Stomach (tissue), 19 donors: ENCODE measurements at places on chromosomes 7 and 10. TPM values are rescaled to one million over a fixed set of nuclear protein-coding genes. Genes with fewer than 3 reads are reported as not detected.

Gene HPSE2
- total RNA-seq = 5.5 TPM

Gene RFC2
- 25.0 TPM for total RNA-seq

Gene GCK
- total RNA-seq = not detected

Gene TCAF1
- total RNA-seq = 94.6 TPM

Gene DYNC1I1
- total RNA-seq = 5.1 TPM

- no peak for DNase-seq
These were observed 218.9 kb downstream of the FAM107B start for GRCh38 chr10:14555807-14556206.

DNA sequence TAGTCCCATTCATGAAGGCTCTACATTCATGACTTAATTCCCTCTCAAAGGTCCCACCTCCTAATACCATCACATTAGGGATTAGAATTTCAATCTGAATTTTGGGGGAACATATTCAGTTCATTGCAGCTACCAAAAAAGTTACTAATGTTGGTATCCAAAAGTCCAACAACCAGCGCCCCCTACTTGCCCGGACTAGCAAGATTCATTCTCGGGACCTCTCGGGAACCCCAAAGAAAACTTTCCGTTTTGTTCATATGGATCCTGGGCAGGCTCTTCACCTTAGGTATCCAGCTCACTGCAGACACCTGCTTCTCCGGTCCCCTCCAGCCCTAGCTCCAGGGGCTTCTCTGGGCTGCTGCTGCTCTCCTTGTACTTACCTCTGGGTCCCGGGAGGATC, 8.9 kb upstream of the GRK5 start:
- DNase-seq = no peak

- DNase-seq = no peak
These were observed 849.7 kb downstream of the CNTNAP2 start for GRCh38 chr7:146966274-146966673.

GRCh38 chr10:131277969-131278368, 33.6 kb downstream of the TCERG1L start:
- no peak for DNase-seq

- no peak for DNase-seq
These were observed 28.1 kb upstream of the HERPUD2 start for GRCh38 chr7:35723011-35723410.

DNA sequence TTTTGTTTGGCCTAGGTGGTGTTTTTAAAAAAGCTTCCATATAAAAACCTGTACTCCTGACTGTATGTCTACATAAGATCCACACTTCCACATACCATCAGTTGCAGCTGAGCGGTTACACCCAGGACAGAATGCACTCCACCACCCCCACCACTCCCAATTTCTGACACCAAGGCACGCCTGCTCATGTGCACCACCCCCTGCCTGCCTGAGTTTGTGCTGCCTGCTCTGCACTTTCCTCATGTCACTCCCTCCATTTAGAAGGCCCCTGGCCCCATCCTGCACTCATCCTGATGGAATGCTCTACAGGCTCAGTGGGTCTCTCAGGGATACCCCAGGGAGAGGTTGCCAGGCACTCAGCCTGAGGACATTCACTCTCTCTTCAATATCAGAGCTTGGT, 6.5 kb downstream of the VPS41 start:
- DNase-seq = no peak

DNA sequence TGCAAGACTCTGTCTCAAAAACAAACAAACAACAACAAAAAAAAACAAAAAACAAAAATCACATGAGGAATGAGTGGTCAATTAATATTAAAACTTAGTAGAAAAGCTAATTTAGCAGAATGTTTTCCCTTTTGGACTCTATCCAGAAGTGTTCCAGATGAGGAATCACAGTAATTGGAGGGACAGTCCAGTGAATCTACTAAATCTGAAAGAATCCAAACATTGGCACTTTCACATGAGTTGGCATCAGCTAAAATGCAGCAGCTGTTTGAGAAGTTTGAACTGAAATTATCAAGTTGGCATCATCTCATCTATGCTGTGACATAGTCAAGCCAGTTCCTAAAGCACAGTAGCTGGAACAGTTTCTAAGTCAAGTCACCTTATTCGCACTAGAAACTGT, 367.8 kb downstream of the PPP1R3A start:
- DNase-seq = no peak
